Erythroblast (primary cell): ENCODE measurements at places on chromosomes 5 and 9.

DNA sequence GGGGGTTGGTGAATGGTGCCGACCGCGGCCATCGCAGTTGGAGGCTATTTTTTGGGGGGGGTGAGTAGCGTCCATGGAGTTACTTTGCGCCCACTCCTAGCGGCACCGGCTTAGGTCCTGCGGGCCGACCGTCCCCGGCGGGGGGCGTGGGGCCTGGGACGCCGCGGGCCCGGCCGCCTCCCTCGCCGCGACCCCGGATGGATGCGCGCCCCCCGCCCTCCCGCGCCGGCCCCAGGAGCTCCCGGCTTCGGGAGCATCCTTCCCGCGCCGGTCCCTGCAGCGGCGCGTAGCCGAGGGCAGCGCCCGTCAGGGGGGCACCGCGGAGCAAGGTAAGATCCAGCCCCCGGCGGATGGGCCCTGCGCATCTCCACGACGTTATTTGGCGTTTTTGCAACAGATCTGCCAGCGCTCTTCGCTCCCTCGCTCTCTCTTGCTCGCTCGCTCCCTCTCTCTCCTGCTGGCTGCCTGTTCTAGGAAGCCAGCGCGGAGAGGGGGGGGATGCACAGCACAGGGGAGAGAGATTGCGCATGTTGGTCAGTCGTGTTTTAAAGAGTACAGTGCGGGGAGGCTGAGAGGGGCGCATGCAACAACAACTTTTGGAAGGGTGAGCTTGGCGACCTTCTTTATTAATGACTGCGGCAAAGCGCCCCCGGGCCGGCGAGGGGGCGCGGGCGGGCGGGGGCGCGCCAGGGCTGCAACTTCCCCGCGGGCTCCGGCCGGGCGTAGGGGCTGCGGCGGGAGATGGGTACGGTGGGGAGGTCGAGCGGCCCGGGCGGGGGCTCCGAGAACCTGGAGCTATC is 413 bp downstream of the JADE2 start:
- peak; percentile 82 for DNase-seq

GRCh38 chr9:128394379-128395168 is 23.4 kb downstream of the URM1 start:
- DNase-seq, result no peak

DNA sequence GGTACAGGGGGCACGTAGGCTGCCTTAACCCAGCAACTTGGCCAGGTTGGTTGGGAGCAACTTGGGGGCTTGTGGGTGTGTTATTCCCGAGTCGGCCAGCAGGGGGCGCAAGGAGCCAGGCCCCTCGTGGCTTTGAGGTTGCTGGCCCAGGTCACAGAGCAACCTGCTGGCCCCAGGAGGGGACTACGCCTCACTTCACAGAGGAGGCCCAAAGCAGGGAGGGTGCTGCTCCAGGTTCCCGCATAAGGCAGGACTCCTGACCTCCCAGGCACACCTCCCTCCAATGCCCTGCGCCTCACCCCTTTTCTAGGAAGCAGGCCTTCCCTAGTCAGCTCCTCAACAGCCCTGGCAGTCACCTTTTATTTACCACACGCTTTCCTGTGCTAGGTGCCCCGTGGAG is 18.1 kb downstream of the KYAT1 start:
- DNase-seq, result peak; percentile 83

- DNase-seq, result no peak
Observed at GRCh38 chr5:12343558-12343957, 439.3 kb upstream of the CTNND2 start.

GRCh38 chr5:157568720-157569119 is 6.9 kb downstream of the ADAM19 start:
- no peak for DNase-seq
